ENCODE measurements at places on chromosomes 12 and 14.

- peak overlapping the region; percentile 41 for H3K27ac ChIP-seq
- peak; percentile 86 for DNase-seq
- H3K4me3 ChIP-seq, result peak overlapping the region; percentile 35
- no peaks in the 10 kb centered on the region for H3K27me3 ChIP-seq
- no peaks in the 10 kb centered on the region for H3K36me3 ChIP-seq
- H3K4me1 ChIP-seq, result peaks cover 4% of the 10 kb centered on the region
Measured at GRCh38 chr14:70934502-70935134, 27.4 kb downstream of the PCNX1 start.

- H3K4me3 ChIP-seq, result no peak overlapping the region
- peaks cover 70% of the 10 kb centered on the region for H3K36me3 ChIP-seq
- H3K27me3 ChIP-seq, result no peaks in the 10 kb centered on the region
- DNase-seq, result no peak
- no peak overlapping the region for H3K27ac ChIP-seq
Measured at GRCh38 chr14:73091044-73091443, 32.7 kb downstream of the RBM25 start.

GRCh38 chr12:67927324-67927723, 61.9 kb upstream of the IFNG-AS1 start:
- H3K27me3 ChIP-seq, result no peaks in the 10 kb centered on the region
- H3K27ac ChIP-seq, result no peak overlapping the region
- no peak for DNase-seq
- H3K4me3 ChIP-seq, result no peak overlapping the region
- no peaks in the 10 kb centered on the region for H3K4me1 ChIP-seq
- no peaks in the 10 kb centered on the region for H3K36me3 ChIP-seq

DNA sequence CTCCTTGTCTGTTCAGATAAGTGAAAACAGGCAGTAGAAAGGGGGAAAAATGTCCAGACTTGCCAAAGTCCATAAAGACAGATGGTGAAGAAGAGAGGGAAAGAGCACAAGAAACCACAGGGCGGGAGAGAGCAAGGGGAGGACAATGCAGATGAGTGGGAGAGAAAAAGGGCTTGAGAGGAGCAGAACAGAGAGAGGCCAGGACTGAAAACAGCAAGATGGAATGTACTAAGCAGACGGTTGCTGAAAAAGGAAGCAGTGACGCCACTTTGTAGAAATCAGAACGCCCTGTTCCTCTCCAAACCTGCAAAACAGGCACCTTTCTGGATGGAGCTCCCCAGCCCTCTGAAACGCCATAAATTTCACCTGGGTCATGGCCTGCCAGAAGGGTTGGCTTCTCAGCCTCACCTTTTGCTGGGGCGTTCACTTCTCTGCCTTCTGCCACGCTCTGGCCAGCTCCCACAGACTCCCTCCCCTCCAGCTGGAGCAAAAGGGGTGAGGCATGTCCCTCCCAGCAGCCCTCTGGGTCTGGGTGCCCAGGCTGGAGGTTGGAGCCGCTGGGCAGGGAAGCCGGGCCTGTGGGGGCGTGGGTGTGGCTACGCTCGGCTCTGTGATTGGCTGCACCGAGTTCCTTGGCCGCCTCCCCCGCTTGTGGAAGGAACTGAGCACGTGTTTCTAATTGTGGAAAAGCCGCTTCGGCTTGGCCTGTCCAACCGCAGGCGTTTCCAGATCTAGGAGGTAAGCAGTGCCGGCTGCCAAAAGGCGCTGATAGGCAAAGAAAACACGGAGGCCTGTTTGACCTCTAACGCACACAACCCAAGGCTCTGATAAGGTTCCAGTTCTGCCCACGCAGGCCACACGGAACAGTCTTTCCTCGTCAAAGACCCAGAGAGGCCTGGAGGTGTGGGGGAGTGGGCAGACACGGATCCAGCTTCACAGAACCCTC, 29.3 kb downstream of the SLC7A8 start:
- no peak overlapping the region for H3K27ac ChIP-seq
- no peaks in the 10 kb centered on the region for H3K27me3 ChIP-seq
- no peaks in the 10 kb centered on the region for H3K36me3 ChIP-seq
- H3K4me3 ChIP-seq, result no peak overlapping the region
- DNase-seq, result no peak

DNA sequence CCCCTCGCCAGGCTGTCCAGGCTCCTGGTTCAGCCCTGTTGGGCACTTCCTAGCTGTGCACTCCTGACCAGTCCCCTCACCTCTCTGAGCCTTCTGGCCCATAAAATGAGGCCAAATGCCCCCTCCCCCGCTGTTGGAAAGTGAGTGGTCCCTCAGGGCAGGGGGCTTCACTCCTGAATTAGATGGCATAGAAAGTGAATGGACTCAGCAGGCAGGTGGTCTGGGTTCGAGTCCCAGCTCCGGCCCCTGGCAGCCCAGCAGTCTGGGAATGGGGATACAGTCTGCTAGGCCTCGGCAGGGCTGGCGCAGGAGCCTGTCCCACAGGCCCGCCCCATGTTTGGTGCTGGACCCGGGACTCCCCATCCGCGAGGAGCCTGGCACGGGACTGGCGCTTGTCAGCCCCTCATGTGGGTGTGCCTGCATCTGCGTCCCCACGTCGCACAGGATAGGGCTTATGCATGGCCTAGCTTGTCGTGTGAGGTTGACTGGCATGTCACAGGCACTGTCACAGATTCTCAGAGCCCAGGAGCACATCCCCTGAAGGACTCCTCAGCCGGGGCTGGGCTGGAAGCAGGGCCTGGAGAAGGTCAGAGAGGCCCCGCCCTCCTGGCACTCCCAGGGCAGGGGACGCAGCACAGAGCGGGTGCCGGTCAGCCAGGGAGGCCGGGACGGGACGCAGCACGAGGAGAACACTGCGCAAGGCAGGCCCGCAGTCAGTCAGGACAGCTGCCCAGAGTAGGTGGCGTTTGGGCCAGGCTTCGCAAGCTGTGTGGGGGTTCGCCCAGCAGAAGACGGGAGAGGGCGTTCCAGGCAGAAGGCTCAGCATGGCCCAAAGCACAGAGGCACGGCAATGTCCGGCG, 40.5 kb downstream of the DIO3 start:
- peaks cover 4% of the 10 kb centered on the region for H3K27me3 ChIP-seq
- no peak for DNase-seq
- no peaks in the 10 kb centered on the region for H3K36me3 ChIP-seq
- no peaks in the 10 kb centered on the region for H3K4me1 ChIP-seq
- H3K27ac ChIP-seq, result no peak overlapping the region
- H3K4me3 ChIP-seq, result no peak overlapping the region

DNA sequence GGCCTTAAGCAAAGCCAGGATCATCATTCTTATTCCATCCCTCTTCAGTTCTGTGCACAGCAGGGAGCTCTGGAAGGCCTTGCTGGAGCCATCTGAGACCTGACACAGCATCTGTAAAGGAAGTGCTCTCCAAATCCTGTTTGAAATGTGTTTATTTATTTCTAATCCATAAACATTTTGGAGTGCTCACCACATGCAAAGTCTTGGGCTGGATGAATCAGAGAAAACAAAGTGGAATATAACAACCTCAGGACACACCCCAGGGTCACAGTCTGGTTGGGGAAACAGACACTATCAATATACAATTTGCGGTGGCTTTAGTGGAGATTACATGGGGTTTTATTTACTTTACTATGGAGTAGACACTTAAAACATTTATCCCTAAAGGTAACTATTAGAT, 54.3 kb downstream of the BMP4 start:
- no peak overlapping the region for H3K4me3 ChIP-seq
- H3K27ac ChIP-seq, result no peak overlapping the region
- DNase-seq, result peak; percentile 90
- H3K36me3 ChIP-seq, result no peaks in the 10 kb centered on the region
- no peaks in the 10 kb centered on the region for H3K4me1 ChIP-seq

DNA sequence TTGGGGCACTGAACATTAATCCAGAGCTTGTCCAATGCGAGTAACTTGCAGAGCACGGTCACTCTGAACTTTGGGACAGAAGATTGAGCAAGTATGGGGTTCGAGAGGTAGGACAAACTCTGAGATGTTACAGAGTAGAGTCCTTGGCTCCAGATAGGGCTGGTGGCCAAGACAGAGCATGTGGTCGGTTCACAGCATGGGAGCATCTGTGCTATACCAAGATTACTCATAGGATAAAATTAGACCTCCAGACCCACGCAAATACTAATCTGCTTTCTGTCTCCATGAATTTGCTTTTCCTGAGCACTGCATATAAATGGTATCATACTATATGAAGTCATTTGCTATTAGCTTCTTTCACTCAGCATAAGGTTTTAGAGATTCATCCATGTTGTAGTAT, 93.4 kb upstream of the TBX5 start:
- H3K36me3 ChIP-seq, result no peaks in the 10 kb centered on the region
- H3K27ac ChIP-seq, result no peak overlapping the region
- no peak for DNase-seq
- H3K27me3 ChIP-seq, result no peaks in the 10 kb centered on the region
- no peak overlapping the region for H3K4me3 ChIP-seq
- H3K4me1 ChIP-seq, result no peaks in the 10 kb centered on the region

DNA sequence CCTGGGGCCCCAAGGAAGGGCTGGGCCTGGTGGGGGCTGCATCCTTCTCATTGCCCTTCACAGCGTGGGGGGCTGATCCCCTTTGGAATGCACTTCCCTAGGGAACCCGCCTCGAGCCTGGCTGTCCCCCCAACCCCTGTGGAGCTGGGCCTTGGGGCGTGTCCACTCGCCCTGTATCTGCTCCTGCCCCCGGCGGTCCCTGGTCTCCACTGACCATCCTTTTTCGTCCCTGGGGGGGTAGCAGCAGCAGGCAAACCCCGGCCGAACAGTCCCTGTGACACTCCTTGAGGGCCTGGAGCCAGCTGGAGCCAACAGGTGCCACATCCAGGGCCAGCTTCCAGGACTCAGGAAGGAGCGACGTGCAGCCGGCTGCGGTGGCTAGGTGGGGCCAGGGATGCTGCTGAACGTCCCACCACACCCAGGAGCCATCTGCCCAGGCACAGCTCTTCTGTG, 9.4 kb upstream of the GPR132 start:
- peaks cover 22% of the 10 kb centered on the region for H3K4me1 ChIP-seq
- H3K27me3 ChIP-seq, result peaks cover 4% of the 10 kb centered on the region
- no peak overlapping the region for H3K4me3 ChIP-seq

DNA sequence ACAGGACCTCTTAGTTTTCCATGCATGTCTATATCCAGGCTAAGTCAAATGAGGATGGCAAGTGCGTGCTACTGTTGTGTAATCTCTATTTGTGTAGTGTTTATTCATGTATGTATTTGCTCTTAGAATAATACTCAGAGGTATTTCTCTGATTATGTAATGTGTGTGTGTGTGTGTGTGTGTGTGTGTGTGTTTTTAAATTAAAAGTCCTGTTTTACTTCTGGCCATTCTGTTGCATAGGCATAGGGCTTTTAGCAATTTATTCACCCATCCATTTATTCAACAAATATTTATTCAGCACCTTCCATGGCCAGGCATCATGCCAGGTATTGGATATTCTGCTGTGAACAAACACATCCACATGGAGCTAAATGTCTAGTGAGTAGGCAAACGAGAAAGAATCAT, 63.5 kb downstream of the PELI2 start:
- no peak overlapping the region for H3K4me3 ChIP-seq
- DNase-seq, result no peak
- no peaks in the 10 kb centered on the region for H3K36me3 ChIP-seq
- H3K27ac ChIP-seq, result no peak overlapping the region
- H3K27me3 ChIP-seq, result no peaks in the 10 kb centered on the region
- H3K4me1 ChIP-seq, result peaks cover 1% of the 10 kb centered on the region

- no peak overlapping the region for H3K27ac ChIP-seq
- H3K4me1 ChIP-seq, result no peaks in the 10 kb centered on the region
- H3K27me3 ChIP-seq, result no peaks in the 10 kb centered on the region
Measured at GRCh38 chr12:120861074-120861795, 42.9 kb downstream of the SPPL3 start.

DNA sequence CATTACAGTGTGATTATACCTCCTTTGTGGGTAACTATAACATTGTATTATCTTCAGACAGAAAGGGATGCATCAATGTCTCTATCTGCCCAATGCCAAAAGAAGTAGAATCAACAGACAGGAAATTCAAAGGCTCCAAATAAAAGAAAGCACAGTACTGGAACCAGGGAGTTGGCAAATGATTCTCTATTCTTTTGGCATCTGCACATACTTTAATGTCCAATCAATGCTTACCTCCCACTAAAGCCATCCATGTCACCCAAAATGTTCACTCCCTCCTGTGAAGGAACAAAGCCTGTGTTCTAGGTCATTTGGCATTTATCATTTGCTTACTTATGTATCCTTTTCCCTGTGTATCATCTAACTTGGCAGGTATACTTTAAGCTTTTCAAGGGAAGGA, 36.7 kb downstream of the KIF21A start:
- H3K4me3 ChIP-seq, result no peak overlapping the region
- peaks cover 1% of the 10 kb centered on the region for H3K4me1 ChIP-seq
- H3K36me3 ChIP-seq, result no peaks in the 10 kb centered on the region
- no peaks in the 10 kb centered on the region for H3K27me3 ChIP-seq

GRCh38 chr12:71576496-71576895, 87.2 kb downstream of the ZFC3H1 start:
- H3K27ac ChIP-seq, result no peak overlapping the region
- H3K4me1 ChIP-seq, result no peaks in the 10 kb centered on the region
- no peaks in the 10 kb centered on the region for H3K27me3 ChIP-seq
- no peak for DNase-seq
- no peaks in the 10 kb centered on the region for H3K36me3 ChIP-seq
- H3K4me3 ChIP-seq, result no peak overlapping the region

- H3K4me3 ChIP-seq, result no peak overlapping the region
- peaks cover 11% of the 10 kb centered on the region for H3K36me3 ChIP-seq
- no peak overlapping the region for H3K27ac ChIP-seq
- H3K27me3 ChIP-seq, result no peaks in the 10 kb centered on the region
Measured at GRCh38 chr12:69569236-69569635, 16.0 kb upstream of the CCT2 start.

- no peaks in the 10 kb centered on the region for H3K27me3 ChIP-seq
- H3K36me3 ChIP-seq, result no peaks in the 10 kb centered on the region
- no peak overlapping the region for H3K27ac ChIP-seq
Measured at GRCh38 chr12:774051-774614, 21.8 kb downstream of the WNK1 start.

GRCh38 chr12:98651328-98651727, 6.2 kb downstream of the APAF1 start:
- H3K36me3 ChIP-seq, result peaks cover 19% of the 10 kb centered on the region
- no peaks in the 10 kb centered on the region for H3K4me1 ChIP-seq
- H3K4me3 ChIP-seq, result no peak overlapping the region
- no peak overlapping the region for H3K27ac ChIP-seq
- H3K27me3 ChIP-seq, result no peaks in the 10 kb centered on the region
- DNase-seq, result no peak

DNA sequence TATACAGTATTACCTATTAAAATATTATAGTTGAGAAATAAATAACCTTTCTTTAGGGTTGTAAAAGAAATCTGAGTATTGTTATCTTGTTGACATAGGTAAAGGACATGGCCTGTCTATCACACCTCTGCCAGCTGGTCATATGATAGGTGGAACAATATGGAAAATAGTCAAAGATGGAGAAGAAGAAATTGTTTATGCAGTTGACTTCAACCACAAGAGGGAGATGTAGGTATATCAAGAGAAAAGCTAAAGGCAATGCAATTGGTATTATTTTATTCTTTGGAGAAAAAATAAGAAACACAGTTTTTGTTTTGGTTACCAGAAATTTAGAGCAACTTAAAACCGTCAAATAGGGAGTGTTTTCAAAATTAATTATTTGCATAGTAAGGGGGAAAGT, 13.5 kb downstream of the CPSF2 start:
- H3K36me3 ChIP-seq, result peaks cover 25% of the 10 kb centered on the region
- DNase-seq, result peak; percentile 58
- H3K4me1 ChIP-seq, result no peaks in the 10 kb centered on the region
- H3K27me3 ChIP-seq, result no peaks in the 10 kb centered on the region
- H3K27ac ChIP-seq, result no peak overlapping the region
